ENCODE measurements at places on chromosomes 2 and 18.

GRCh38 chr18:22182884-22183697 lies 13.7 kb downstream of the GATA6 start:
- DNase-seq: no peak

GRCh38 chr2:137525132-137525531 lies 439.1 kb upstream of the HNMT start:
- DNase-seq: no peak

GRCh38 chr2:195408196-195408595 lies 248.8 kb upstream of the SLC39A10 start:
- no peak for DNase-seq

DNA sequence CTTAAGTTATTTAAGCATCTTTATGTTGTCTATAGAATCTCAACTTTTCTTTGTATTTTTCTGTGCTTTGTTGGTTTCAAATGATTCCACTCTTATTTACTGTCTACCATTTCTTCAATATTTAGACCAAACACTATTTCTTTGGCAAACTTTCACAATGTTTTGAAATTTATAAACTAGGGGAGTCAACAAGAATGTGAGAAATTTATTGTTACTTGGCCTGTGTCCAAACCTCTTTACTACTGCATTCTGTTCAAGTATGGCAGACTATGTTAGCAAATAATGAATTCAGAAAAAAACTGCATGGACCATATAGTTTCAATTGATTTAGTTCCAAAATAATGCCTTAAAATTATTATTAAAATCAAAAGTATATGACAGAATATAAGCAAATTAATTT lies 470.2 kb downstream of the FBXO15 start:
- no peak for DNase-seq

DNA sequence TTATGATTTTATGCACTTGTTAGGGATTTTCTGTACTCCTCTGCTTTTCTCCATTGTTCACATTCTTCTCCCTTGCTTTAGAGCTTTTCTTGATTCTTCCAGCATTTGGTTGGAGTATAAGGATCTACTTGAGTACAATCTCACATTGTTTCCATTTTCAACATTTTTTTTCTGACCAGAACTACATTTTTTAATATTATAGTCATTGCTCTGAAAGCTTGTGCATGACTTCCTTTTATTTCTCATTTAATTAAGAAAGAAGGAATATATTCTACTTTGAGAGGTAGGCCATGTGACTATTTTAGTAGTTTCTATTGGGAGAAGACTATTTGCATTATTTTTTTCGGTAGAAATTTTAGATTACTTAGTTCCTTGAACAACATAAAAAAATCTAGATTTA lies 200.4 kb downstream of the TMEM247 start:
- no peak for DNase-seq

- no peak for DNase-seq
Observed at GRCh38 chr2:222959358-222959757, 92.6 kb upstream of the KCNE4 start.

DNA sequence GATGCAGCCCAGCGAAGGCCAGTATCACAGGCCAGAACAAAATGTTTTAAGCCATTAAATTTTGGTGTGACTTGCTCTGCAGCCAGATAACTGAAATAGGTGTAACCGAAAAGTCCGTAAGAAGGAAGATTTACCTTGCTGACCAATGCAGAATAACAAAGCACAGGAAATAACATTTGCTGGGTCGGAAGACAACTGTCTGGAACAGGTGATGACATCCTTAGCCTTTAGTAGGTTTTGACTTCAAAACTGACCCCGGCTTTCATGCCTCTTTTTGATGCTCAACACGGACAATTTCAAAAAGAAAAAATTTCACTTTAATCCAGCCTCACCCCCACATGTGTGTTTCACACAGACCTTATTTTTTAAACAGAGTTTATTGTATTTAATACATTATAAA lies 93.7 kb downstream of the KCTD1 start:
- DNase-seq: no peak

GRCh38 chr2:170509452-170510193 lies 205.5 kb upstream of the SP5 start:
- no peak for DNase-seq

- no peak for DNase-seq
Observed at GRCh38 chr2:44787663-44788062, 153.8 kb upstream of the SIX3 start.
